Cardiac muscle cell (in vitro differentiated cells and primary cell): ENCODE measurements at places on chromosomes 11 and 22. TPM values are rescaled to one million over a fixed set of nuclear protein-coding genes. Genes with fewer than 3 reads are reported as not detected.
A peak's percentile ranks its signal among the peaks of the same experiment; 100 is the strongest.

KRTAP5-2 gene
- not detected in 2 replicates for polyA plus RNA-seq

CHRM1 gene
- polyA plus RNA-seq = 0.97 and 1.6 TPM in 2 replicates

ROM1 gene
- 6.9 and 7.9 TPM in 2 replicates for polyA plus RNA-seq

PATE2 gene
- polyA plus RNA-seq = not detected in 2 replicates

VWCE gene
- polyA plus RNA-seq = 3.1 and 3.5 TPM in 2 replicates

MEN1 gene
- polyA plus RNA-seq = 57.5 and 62.1 TPM in 2 replicates

KLHDC7B gene
- polyA plus RNA-seq = 0.45 TPM in 1 of 2 replicates, not detected in the other

TRIM48 gene
- polyA plus RNA-seq = not detected in 2 replicates

HMBS gene
- 55.2 and 92.9 TPM in 2 replicates for polyA plus RNA-seq

DNA sequence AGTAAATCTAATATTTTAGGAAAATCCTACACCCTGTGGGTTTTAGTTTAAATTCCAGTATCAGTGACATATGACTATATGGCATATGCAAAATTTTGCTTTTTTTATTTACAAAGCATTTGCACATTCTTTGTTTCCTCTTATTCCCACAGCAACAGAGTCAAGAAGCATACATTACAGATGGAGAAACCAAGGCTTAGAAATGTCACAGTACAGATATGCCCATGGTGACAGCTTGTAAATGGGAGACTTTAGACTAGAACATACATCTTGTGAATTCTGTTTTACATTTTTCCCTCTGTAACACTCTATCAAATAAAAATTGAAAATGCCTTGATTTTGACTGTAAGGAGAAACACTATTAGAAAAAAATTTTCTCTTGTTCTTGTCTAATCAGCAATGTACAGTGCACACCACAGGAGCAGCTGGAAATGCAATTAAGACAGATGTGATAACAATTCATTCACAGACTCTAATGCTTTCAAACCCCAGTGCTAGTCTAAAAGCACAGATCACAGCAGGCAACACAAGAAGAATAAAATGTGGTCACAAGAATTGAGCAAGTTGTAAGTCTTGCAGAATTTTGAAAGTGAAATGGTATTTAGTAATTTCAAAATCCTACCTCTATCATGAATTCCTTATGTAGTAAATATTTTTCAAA lies 375.9 kb downstream of the LUZP2 start:
- peak; percentile 1 for DNase-seq
- no peak overlapping the region for H3K27ac ChIP-seq
- no peak overlapping the region for H3K4me3 ChIP-seq
- H3K27me3 ChIP-seq = no peaks in the 10 kb centered on the region

DNA sequence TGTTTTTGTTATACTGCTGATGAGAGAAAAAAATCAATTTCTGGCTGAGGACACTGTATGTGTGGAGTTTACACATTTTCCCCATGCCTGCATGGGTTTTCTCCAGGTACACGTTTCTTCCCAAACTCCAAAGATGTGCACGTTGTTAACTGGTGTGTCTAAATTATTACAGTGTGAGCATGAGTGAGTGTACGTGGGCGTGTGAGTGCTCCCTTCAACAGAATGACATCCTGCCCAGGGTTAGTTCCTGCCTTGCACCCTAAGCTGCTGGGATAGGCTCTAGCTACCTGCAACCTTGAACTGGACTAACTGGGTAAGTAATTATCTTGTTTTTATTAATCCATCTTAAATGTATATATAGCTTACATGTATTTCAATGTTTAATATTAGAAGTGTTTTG lies 5.5 kb downstream of the NPAT start:
- no peak overlapping the region for H3K27ac ChIP-seq
- peaks cover 3% of the 10 kb centered on the region for H3K4me1 ChIP-seq
- H3K27me3 ChIP-seq = no peaks in the 10 kb centered on the region
- H3K36me3 ChIP-seq = no peaks in the 10 kb centered on the region
- H3K4me3 ChIP-seq = no peak overlapping the region

- H3K36me3 ChIP-seq = no peaks in the 10 kb centered on the region
- DNase-seq = no peak
- no peaks in the 10 kb centered on the region for H3K27me3 ChIP-seq
- H3K4me1 ChIP-seq = no peaks in the 10 kb centered on the region
- no peak overlapping the region for H3K4me3 ChIP-seq
Measured at GRCh38 chr11:58773337-58773736, 41.6 kb upstream of the GLYAT start.

GRCh38 chr22:47166446-47167016 lies 404.1 kb downstream of the TBC1D22A start:
- no peak for DNase-seq
- no peaks in the 10 kb centered on the region for H3K36me3 ChIP-seq
- H3K27ac ChIP-seq = no peak overlapping the region
- H3K4me1 ChIP-seq = no peaks in the 10 kb centered on the region
- no peak overlapping the region for H3K4me3 ChIP-seq

- no peaks in the 10 kb centered on the region for H3K36me3 ChIP-seq
- DNase-seq = no peak
- H3K27me3 ChIP-seq = no peaks in the 10 kb centered on the region
- no peak overlapping the region for H3K4me3 ChIP-seq
- H3K4me1 ChIP-seq = no peaks in the 10 kb centered on the region
- H3K27ac ChIP-seq = no peak overlapping the region
Measured at GRCh38 chr11:134350381-134350780, 18.6 kb downstream of the GLB1L2 start.
